Natural killer cell treated with Interleukin-12 subunit alpha and Interleukin-12 subunit beta and Interleukin-15 and Interleukin-18, amount 100 ng/mL, for 72 hours (primary cell): ENCODE measurements at places on chromosomes 2 and 18.
A peak's percentile ranks its signal among the peaks of the same experiment; 100 is the strongest.

DNA sequence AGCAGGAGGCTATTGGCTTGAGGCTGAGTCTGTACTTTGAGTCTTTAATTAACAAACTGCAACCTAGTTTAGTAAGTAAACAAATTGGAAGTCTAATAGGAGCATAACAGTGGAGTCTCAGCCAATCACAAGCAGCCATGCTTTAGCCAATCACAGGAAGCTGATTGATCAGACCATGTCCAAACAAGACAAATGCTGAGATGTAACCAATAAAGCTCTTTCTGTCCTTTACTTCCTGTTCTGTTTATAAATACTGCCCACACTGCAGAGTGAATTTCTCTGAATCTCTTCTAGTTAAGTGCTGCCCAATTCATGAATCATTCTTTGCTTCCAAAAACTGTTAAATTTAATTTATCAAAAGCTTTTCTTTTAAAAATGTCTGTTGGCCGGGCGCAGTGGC, 146.6 kb upstream of the DLX2 start:
- DNase-seq = no peak

DNA sequence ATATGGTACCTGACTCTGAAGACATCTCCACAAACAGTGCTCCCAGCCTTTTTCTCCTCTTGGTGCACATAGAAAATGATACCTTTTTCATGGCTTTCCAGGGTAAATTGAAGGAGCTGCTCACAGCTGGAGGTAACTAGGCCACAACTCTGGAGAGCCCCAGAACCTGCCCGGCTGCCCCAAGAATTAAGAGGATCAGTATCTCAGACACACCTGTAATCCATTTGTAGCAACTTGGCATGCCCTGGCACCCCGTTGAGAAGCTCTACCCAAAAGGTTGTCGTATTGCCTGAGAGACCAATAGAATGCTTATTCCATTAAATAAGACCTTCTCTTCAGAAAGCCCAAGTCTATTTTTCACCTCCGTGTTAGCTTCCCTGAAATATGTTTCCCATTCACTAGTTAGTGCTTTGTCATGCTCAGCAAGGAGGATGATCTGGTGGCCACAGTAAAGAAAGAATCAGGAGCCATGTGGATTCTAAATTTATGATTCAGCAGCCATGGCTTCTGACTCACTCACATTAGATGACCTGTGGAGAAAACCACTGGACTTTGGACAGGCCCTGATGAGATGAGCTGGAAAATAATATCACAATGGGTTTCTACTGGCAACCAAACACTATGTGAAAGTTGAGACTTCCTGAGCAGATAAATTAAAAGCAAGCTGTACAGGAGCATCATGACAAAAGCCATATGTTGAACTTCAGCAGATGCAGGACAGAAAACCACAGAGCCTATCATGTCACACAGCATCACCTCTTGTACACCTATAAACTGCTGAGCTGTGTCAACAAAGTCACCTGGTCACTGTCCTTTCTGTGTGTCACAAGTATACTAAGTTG, 253.3 kb upstream of the OSR1 start:
- no peak for DNase-seq

GRCh38 chr2:127107622-127107999, 657 bp upstream of the BIN1 start:
- no peak for DNase-seq

GRCh38 chr2:137987011-137987410, 22.7 kb downstream of the HNMT start:
- no peak for DNase-seq

GRCh38 chr18:11119959-11120587, 29.3 kb downstream of the PIEZO2 start:
- DNase-seq = no peak

- DNase-seq = no peak
Observed at GRCh38 chr18:48942554-48943261, 8.1 kb downstream of the SMAD7 start.

DNA sequence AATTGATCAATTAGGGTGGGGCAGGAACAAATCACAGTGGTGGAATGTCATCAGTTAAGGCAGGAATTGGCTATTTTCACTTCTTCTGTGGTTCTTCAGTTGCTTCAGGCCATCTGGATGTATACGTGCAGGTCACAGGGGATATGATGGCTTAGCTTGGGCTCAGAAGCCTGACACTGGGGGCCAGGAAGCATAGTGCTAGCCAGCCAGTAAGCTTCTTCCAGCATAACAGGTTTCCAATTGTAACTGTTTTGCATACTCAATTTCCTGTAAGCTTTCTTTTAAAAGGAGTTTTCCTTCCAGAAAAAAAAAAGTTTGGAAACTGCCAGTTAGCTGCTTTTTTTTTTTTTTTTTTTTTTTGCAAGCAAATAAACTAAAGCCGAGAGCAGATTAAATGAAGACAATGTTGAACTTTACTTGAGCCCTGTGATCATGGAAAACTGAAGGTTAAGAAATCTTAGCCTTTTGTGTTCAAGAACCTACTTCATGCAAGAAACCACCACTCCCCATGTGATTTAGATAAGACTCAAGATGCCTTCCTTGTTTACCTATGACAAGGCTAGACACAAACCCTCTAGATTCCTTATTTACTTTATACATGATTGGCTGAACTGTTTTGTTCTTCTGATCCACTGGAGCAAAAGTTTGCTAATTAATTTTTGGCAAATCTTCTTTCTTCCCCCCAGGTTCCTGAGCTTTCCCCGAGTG, 126.9 kb upstream of the LINC00305 start:
- DNase-seq = no peak

- DNase-seq = no peak
Observed at GRCh38 chr2:11213090-11213638, 57.9 kb downstream of the SLC66A3 start.

DNA sequence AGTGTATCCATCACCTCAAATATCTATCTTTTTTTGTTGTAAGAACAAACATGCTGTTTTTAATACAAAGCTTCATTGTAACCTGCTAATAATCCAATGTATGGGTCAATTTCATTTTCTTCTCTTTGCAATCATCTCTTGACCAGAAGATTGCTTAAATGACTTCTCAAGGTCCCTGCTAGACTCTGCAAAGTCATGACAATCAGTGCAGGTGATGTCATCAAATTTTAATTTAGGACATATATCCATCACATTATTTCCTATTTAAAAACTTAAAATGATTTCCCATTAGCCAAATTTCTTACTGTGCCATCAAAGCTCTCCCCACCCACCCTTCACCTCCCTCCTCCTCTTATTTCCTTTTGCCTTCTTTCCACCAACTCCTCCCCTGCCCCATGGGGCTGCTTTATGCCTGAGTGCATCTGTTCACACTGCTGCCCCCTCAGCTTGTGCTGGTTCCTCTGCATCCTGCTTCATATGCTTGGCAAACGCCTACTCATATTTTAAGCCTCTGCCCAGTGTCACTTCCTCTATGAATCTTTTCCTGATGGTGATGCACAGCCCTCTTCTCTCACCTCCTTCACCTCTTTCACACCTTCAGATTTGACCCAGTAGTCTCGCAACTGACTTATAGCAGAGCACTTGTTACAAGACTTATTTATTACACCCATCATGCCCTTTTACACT, 20.3 kb downstream of the PLEK start:
- peak; percentile 91 for DNase-seq

DNA sequence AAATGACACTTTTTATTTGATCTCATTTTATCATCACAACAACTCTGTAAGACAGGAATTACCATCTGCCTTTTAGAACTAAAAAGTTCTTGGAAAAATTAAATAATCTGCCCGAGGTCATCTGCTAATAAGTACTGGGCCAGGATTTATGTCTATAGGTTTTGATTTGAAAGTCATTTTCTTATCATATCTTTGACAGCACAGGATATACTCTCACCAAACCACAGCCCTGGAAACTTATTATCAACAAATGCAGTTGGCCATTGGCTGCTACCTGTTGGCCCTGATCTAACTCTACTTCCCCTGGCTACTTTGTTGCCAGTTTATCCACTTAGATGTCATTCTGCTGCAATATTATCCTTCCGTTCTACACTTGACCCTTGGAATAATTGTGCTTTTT, 354.6 kb downstream of the RAD51AP2 start:
- DNase-seq = no peak

GRCh38 chr18:1663879-1664705, 759.4 kb downstream of the ADCYAP1 start:
- no peak for DNase-seq

- DNase-seq = no peak
Observed at GRCh38 chr2:209614690-209615369, 156.8 kb upstream of the UNC80 start.

DNA sequence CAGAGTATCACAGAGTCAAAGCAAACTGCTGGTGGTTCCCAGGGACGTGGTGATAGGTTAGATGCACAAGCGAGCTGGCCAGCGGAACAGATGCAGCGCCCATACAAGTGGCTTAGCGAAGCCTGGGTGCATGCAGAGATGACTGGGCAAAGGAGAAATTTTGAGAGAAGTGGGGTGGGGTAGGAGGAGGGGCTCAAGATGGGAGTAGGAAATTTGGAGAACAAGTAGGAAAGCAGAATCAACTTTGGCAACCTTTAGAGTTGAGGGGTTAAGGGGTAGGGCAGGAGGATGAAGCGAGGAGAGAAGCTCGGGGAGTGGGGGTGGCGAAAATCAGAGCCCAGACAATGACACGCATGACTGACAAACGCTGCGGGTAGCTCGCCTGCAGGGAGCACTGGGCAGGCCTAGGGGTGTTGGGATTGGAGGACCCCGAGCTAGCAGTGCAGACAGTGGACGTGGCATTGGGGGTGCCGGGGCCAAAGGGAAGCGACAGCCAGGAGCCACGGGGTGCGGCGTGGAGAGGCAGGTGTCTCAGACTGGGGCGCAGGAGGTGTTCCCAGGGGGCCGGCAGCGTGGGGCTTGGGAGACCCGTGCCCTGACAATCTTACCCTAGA, 431 bp downstream of the FAM98A start:
- DNase-seq = no peak

DNA sequence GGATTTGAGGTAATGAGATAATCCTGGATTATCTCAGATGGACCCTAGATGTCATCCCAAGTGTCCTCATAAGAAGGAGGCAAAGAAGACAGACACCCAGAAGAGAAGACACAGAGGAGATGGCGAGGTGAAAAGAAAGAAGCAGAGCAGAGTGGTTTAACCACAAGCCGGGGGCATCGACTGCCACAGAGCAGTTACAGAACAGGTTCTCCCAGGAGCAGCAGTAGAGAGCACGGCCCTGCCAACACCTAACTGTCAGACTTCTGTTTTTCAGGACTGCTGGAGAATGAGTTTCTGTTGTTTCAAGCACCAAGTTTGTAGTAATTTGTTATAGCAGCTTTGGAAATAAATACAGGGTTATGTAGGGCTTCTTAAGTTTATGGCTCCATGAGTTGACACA, 437.0 kb downstream of the THSD7B start:
- no peak for DNase-seq

- no peak for DNase-seq
Observed at GRCh38 chr2:191935247-191935646, 88.4 kb upstream of the CAVIN2 start.

DNA sequence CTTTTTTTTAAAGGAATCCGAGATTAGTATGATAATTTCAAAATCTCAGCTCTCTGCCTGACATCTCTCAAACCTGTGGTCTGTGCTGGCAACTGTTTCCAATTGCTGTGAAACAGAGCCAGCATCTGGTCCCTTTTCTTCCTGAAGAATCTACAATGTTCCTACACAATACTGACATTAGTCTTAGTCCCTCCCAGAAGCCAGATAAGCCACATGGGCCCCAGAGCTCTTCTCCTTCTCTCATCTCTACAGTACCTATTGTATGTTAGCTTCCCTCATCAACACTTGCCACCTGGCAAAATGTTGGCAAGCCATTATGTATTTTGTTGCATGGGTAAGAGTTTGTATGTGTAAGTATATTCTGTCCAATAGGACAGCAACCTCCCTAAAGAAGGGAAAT, 62.9 kb upstream of the CDKL4 start:
- no peak for DNase-seq

- DNase-seq = no peak
Observed at GRCh38 chr2:28600181-28600580, 104.3 kb downstream of the PLB1 start.

DNA sequence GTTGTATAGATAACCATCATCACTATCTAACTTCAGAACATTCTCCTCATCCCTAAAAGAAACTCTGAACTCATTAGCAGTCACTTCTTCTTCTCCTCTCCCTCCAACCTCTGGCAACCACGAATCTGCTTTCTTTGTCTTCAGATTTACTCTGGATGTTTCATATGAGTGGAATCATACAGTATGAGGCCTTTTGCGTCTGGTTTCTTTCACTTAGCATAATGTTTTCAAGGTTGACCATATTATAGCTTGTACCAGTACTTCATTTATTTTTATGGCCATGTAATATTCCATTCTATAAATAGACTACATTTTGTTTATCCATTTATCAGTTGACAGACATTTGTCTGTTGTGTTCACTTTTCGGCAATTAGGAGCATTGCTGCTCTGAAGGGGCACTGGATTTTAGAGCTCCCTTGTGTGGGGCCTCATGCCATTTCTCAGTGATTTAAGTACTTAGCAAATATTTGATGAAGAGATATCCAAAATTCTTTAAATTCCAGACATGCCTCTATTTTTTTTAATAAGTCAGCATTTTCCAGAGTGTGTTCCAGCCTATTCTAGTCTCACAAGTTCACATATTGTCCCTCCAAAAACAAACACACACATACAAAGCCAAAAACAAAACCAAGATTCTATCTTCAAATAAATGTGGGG, 22.5 kb upstream of the MAP3K20 start:
- no peak for DNase-seq

DNA sequence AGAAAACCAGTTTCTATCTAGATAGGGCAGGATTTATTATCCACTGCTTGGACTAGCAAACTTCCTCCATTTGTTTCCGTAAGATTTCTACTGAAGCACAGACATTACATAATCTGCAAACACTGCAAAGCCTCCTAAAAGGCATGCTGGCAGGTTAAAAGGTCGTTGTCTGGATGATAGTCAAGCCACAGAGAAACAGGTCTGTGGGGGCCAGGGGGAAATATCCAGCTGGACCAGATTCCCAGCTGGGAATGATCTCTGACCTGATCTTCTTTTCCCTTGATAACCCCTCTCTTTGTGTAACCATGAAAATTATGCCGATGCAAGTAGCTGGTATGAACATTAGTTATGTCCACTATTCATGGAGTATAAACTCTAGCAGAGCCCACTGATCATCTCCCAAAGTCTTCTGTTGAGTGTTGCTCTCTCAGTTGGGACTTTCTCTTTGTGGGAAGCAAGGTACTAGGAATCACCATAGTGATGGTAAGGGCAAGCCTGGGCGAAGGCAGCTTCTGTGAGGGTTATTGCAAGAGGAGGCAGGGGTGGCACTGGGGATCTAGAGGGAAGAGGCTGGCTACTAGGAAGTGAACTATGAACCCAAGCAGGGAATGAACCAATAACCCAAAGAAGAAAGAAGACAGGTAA, 61.3 kb downstream of the GDF7 start:
- DNase-seq = no peak

DNA sequence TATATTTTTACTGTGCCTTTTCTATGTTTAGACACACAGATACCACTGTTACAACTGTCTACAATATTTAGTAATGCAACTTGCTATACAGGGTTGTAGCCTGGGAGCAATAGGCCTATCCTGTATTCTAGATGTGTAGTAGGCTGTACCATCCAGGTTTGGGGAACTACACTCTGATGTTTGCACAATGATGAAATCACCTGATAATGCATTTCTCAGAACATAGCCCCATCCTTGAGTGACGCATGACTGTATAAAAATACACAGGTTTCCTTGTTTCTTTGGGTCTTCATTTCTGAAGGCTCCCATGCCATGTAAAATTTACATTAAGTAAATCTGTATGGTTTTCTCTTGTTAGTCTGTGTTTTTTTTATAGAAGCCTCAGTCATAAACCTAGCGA, 270.9 kb upstream of the SKOR2 start:
- DNase-seq = no peak
